ENCODE measurements at places on chromosomes 12 and 14. TPM values are rescaled to one million over a fixed set of nuclear protein-coding genes. Genes with fewer than 3 reads are reported as not detected.

PCNX4 gene
- 32.9 TPM for total RNA-seq

GNB3 gene
- 1.6 TPM for total RNA-seq

PZP gene
- 0.16 TPM for total RNA-seq

GRCh38 chr12:69545081-69545480 is 40.2 kb upstream of the CCT2 start:
- ATAC-seq = no peak

GRCh38 chr14:51581017-51581881 is 70.5 kb upstream of the FRMD6 start:
- ATAC-seq = no peak

DNA sequence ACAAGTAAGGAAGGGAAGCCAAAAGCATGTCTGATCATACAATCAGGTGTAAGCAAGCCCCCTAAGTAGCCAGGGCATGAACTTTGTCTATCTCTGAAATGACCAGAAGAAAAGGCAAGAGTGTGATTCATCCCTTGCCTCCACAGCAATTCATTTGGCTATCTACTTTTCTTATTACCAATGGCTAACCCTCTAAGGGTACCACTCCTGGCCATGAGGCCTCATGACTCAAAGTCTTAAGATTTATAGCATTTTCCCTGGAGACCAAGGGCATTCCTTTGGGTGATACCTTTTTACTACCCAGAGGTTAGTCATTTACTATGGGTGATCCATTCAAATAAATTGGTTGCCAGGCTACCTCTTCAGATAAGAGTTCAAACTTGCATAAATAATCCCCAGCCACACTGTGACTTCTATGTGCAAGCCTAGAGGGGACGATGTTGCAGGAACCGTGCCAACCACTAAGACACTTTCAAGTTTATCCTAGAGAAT is 1.5 kb upstream of the LGALS3 start:
- ATAC-seq = no peak

DNA sequence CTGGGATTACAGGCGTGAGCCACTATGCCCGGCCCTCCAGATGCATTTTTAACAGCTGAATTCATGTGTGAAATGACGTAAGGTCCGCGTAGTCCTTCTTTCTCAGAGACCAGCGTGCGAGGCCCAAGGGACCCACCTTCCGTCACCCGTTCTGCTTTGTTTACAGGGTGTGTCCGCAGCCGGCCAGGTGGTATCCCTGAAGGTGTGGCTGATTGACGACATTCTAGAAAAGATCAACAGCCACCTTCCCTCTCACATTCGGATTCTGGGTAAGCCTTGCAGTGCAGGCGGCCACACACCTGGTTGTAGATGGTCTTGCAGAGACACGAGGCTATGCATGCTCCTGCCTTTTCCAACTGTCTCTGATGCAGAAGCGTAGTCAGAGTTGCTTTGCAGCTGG is 9.9 kb downstream of the PUS1 start:
- no peak for ATAC-seq

GRCh38 chr14:75714991-75715390 is 53.9 kb downstream of the TTLL5 start:
- no peak for ATAC-seq

- ATAC-seq = no peak
Observed at GRCh38 chr12:14850929-14851663, 7.8 kb upstream of the ART4 start.

DNA sequence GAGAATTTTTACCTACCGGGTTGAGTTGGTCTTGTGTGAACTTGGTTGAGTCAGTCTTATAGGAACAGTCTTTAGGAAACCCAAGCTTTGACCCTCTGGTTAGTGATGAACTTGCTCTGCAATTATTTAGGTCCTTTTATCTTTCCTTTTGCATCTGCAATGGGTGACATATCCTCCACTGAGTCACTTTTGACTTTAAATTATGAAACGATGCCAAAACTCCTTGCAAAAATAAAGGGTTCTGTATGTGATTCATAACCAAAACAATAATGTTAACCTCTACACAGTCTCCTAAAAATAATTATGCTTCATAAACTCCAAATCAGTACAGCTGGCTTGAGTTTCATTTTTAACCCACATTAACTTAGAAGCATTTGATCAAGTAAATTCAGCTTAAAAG is 979.4 kb downstream of the GALC start:
- no peak for ATAC-seq

DNA sequence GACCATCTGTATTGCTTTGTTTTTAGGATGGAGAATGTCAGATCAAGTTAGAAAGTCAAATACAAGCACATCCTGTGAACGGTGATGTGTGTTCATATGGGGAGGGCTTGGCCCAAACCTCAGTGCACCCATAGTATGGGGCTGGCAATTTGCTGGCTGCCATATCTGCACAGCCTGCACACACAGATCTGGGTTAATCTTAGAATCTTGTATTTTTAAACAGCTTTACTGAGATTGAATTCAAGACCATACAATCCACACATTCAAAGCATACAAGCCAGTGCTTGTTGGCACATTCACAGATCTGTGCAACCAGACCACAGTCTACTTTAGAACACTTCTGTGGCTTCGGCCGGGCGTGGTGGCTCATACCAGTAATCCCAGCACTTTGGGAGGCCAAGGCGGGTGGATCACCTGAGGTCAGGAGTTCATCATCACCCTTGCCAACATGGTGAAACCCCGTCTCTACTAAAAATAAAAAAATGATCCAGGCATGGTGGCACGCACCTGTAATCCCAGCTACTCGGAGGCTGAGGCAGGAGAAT is 90.4 kb downstream of the CCDC92 start:
- no peak for ATAC-seq

DNA sequence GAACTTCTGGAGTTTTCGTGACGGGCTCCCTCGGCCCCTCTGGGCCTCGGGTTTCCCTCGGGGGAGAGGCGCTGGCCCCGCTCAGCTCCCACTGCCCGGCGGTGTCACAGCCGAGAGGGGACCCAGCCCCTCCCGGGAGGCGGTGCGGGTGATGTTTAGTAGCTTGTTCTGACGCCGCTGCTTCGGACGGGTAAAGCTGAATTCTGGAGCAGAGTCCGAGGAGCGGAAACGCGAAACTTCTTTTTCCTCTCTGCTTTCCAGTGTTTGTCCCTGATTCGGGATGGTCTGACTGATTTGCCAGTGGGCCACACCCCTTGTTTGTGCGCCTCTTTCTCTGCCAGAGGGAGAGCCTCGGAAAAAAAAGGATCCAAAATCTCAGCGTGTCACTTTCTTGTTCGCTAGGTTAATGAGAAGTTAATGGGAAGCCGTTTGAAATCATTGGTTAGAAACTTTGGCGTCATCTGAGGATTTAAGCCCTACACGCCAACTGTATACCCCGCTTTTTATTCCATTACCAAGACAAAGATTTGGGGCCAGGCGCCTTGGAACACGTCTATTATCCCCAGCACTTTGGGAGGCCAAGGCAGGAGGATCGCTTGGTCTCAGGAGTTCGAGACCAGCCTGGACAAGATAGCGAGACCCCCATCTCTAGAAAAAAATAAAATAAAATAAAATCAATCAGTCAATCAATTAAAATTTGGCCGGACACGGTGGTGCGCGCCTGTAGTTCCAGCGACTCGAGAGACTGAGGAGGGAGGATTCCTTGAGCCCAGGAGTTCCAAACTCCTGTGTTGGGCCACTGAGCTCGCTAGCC is 756 bp downstream of the TULP3 start:
- ATAC-seq = peak; percentile 40

GRCh38 chr14:77529963-77530362 is 31.3 kb upstream of the ISM2 start:
- no peak for ATAC-seq

DNA sequence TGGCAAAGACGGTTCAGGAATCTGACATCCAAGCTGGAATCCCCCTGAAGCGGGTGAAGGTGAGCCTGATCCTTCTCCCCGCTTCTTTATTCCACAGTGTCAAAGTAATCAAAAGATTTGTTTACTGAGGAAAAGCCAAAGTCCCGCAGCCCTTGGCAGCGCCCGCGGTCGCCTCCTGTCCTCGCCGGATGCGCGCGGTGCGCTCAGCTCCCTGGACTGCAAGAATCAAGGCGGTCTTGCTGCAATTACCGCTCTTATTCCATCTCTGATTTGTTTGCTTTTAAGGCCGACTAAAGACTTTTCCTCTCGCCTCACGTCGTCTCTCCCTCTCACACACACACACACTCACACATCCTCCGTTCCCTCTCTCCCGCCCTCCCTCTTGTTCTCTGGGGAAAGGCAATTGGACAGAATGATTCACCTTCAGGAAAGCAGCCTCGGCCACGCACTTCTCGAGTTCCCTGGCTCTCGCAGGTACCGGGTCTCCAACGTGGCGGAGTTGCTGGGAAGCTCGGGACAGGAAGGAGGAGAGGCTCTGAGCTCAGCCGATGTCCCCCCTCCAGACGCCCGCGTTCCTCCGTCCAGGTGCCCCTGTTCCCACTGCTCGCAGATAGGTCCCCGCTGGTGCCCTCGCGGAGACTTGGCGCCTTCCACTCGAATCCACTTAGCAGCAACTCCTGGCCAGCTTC is 68.6 kb upstream of the USP15 start:
- ATAC-seq = no peak

DNA sequence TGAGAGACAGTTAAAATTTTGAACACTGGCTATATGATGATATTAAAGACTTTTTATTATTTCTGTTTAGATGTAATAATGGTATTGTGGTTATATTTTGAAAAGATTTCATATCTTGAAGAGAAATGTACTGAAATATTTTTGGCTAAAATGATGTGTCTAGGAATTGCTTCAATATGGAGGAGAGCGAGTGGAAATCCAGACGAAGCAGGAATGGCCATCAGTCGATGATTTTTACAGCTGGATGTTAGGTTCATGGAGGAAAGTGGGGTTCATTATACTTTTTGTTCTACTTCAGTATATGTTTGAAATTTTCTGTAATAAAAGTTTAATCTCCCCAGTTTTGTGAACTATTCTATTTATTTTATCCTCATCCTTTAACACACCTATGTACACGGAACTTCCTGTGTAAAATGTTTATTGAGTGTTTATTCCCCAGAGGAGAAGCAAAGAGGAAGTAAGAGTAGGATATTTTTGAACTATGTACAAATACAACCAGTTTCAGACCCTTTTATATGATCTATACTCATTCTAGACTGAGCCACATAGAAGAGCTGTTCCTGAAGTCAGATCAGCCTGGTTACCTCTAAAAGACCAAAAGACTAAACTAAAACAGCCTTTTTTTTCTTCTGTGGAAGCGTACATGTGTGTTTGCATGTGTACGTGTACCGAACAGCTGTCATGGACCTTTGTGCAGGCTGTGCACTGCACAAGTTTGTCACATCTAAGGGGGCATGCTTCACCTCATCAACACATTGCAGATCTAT is 211.0 kb upstream of the NUDT4 start:
- no peak for ATAC-seq

- ATAC-seq = no peak
Observed at GRCh38 chr12:105725054-105725453, 394.6 kb downstream of the C12orf75 start.
